Panc1 (cell line): ENCODE measurements at places on chromosomes 16 and 17. TPM values are rescaled to one million over a fixed set of nuclear protein-coding genes. Genes with fewer than 3 reads are reported as not detected.

The SLC12A3 gene
- 0.15 TPM for total RNA-seq

The PRDM7 gene
- total RNA-seq: not detected

The CA7 gene
- total RNA-seq: not detected

The SLC25A19 gene
- 29.0 TPM for total RNA-seq

The CDRT15L2 gene
- total RNA-seq: not detected

The TEDC2 gene
- 25.0 TPM for total RNA-seq

The RAB37 gene
- 1.5 TPM for total RNA-seq

The TOB1 gene
- total RNA-seq: 117 TPM

The CDC42EP4 gene
- 65.9 TPM for total RNA-seq

The KLHL10 gene
- not detected for total RNA-seq

The BCKDK gene
- 60.4 TPM for total RNA-seq

The CLEC3A gene
- 0.23 TPM for total RNA-seq

The ALOX12 gene
- total RNA-seq: not detected

The KRT20 gene
- total RNA-seq: 0.13 TPM

The KRT27 gene
- not detected for total RNA-seq

The CD79B gene
- not detected for total RNA-seq

The UMOD gene
- not detected for total RNA-seq

The HBQ1 gene
- total RNA-seq: 10.4 TPM

The HSD3B7 gene
- 5.4 TPM for total RNA-seq

The DNAAF8 gene
- total RNA-seq: 2.3 TPM

The HIGD1B gene
- not detected for total RNA-seq

The OTOP2 gene
- not detected for total RNA-seq

The ERCC4 gene
- total RNA-seq: 23.4 TPM

The TBC1D3 gene
- not detected for total RNA-seq

The MYH8 gene
- total RNA-seq: not detected

The PIGS gene
- 78.8 TPM for total RNA-seq

The IRX3 gene
- total RNA-seq: 7.0 TPM

The RNPS1 gene
- total RNA-seq: 249 TPM

The RAB40B gene
- 7.1 TPM for total RNA-seq

The SKAP1 gene
- 0.90 TPM for total RNA-seq

The MYOCD gene
- total RNA-seq: not detected

The MARCHF10 gene
- 0.39 TPM for total RNA-seq

The RPUSD1 gene
- total RNA-seq: 61.1 TPM

The CCL14 gene
- total RNA-seq: not detected

The CACNG1 gene
- total RNA-seq: 0.13 TPM

The TBC1D26 gene
- total RNA-seq: 0.05 TPM

The KRTAP16-1 gene
- not detected for total RNA-seq

The RHBDL1 gene
- 6.6 TPM for total RNA-seq

The RGS11 gene
- total RNA-seq: 10.2 TPM

The OR1F1 gene
- total RNA-seq: 0.26 TPM

The MMD gene
- 26.9 TPM for total RNA-seq

The CAPNS2 gene
- 1.4 TPM for total RNA-seq

The CENPV gene
- 64.6 TPM for total RNA-seq

The GP1BA gene
- total RNA-seq: 0.15 TPM
